Stomach (tissue), 19 donors: ENCODE measurements at places on chromosomes 2 and 18.
A peak's percentile ranks its signal among the peaks of the same experiment; 100 is the strongest.

- DNase-seq, result peak; percentile 16
Observed at GRCh38 chr18:78514910-78515670, 464.5 kb upstream of the SALL3 start.

- DNase-seq, result no peak
Observed at GRCh38 chr18:9404565-9405060, 70.0 kb downstream of the TWSG1 start.

- no peak for DNase-seq
Observed at GRCh38 chr2:8448824-8449556, 232.9 kb upstream of the ID2 start.

DNA sequence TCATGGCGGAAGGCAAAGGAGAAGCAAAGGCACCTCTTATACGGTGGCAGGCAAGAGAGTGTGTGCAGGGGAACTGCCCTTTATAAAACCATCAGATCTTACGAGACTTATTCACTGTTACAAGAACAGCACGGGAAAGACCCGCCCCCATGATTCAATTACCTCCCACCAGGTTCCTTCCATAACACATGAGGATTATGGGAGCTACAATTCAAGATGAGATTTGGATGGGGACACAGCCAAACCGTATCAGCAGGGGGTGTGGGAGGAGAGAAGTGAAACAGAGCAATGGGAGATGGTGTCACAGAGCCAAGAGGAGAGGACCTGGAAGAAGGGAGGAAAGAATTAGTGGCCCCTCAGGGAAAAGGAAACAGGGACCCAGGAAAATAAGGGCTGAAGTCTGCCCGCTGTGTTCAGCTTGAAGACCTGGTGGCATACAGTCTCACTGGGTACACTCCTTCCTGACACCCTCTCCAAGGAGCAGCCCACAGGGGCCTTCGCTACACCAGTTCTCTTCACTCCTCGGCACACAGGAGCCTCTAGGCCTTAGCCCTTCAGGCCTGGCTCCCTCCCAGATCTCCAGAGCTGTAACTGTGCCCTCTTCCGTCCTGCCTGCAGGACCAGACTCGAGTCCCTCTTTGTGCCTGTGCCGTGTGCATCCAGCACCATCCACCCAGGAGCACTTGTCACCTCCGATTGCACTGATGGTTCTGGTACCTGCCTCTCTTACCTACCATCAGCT is 262.1 kb downstream of the EIPR1 start:
- DNase-seq, result no peak

DNA sequence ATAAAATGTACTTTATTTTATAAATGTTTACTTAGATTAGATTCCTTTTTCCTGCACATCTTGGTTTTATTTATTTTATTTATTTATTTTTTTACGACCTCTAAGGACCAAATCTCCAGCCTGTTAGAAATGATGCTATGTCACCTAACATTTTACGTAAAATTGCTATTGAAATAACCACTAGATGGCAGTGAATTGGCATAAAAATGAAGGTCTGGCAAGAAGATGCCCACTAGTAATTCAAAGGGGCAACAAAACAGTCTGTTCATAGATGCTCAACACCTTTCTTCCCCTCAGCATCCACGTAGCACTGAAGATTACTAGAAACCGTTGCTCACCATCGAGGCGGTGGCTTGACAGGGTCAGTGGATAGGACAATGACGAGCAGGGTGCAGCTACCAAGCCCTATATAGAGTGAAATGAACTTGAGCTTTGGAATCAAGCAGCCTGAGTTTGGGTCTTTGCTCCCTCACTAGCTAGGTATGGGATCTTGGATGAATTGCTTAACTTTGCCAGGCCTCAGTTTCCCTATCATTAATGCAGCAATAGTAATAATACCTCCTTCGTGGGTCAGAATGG is 128.7 kb upstream of the L3MBTL4 start:
- peak; percentile 55 for DNase-seq

DNA sequence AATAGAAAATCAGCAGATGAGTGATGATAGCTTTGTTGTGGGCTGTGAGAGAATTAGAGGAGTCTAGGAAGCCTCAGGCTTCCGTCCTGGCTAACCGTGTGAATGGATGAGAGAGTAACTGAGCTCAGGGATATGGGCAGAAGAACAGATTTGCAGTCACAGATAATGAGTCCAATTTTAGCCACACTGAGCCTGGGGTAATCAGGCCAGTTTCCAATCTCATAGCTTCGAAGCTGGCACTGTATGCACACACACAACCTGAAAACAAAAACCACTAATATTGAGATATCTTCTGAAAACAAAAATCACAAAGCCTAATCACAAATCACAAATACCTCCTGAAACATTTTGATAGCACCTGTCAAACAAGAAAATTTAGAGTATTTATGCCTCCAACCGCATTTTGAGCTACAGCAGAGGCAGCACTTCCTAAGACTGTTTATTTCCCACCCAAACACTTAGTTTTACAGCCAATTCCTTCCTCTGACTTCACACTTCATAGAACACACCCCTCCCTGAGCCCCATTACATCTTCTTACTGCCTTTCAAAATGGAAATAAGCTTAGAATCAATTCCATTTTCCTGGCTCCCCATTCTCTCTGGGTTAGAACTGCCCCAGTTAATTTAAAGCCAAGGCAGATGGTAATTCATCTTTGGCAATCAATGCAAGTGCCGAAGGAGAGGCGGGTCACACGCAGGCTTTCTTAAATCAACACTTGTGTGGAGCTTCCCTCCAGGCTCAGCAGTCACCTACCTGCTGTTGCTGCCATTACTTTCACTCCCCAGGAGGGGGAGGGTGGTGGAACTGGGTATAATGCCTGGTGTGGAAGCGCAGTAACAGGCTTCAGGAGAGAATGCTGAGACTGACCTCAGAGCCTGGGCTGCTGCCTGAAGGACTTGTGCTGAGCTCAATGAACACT is 18.9 kb downstream of the TTR start:
- DNase-seq, result peak; percentile 57

DNA sequence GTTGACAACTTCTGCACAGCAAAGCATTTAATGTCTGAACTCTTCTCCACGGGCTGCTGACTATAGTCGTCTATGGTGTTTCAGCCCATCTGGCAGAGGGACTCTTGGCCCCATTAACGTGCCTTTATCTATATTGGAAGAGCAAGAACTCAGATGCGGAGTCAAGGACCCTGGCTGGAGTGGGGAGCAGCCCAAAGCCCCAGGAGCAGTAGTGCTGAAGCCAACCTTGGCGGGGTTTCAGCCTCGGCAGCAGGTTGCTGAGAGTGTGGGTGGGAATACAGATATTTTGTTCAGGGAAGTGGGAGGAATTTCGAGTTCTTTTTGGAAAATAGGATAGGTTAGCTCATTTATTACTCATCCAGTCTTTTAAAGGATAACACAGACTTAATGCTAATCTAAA is 34.2 kb downstream of the TMEM17 start:
- peak; percentile 69 for DNase-seq

DNA sequence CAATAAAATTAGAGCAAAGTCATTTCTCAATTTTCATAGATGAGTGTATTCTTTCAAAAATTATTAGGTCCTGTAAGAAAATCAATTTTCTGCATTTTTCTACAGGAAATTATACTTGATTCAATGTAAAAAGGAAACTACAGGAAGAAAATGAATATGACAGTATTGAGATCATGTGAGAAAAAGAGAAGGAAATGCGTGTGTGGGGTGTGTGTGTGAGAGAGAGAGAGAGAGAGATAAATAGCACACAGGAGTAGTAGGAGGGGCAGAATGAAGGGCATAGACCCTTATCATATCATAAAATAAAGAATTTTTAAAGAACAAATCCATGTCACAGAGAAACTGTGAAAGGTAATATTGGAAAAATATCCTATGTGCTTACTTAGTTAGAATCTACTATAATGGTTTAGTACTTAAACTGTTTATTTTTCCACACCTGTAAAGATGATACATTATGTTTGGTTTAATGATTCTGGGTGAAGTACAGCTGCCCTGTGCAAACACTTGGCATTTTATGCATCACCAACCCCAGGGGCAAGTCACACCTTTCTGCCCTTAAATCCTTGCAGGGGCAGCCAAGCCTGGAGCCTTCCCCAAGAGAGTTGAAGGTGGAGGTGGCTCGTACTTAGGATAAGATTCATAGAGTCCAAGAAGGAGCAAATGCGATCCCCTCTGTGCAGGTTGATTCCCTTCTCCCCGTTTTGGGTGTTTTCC is 276.4 kb downstream of the TGIF1 start:
- no peak for DNase-seq

DNA sequence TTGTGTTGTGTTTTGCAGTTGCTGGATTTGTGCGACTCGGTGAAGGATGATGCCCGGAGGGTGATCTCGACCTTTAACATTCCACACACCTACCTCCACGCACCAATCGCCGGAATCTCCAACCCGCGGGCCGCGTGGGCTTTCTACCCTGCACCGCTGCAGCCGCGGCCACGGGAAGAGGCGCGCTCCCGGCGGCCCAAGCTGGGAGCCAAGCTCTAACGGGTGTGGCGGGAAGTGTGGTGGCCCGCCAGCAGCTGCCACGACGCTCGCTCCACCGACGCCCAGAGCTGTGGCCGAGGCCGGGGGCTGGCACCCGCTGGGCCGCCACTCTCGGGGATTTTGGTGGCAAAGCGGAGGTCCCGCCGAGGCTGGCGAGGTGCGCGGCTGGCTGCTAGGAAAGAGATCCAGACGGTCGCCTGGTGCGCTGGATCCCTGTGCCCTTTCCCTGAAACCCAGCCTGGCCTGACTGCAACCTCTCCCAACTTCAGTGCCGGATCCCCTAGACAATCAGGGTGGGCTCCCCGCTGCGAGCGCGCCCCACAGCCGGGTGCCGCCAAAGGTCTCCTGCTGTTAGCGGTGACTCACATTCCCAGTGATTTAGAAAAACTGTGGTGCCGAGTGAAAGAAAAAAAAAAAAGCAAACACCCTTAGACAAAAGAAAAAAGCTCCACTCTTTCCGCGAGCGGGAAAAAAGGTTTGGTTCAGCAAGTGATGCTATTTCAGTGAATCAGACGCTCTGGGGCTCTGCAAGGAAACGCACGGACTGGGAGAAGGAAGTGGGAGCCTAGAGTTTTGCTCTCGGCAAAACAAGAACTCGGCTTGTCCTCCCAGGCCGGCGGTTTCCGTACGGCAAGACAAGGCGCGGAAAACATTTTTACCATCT is 2.9 kb upstream of the BCL2L11 start:
- peak; percentile 35 for DNase-seq

GRCh38 chr2:238743243-238744065 is 104.4 kb upstream of the TWIST2 start:
- DNase-seq, result peak; percentile 64

DNA sequence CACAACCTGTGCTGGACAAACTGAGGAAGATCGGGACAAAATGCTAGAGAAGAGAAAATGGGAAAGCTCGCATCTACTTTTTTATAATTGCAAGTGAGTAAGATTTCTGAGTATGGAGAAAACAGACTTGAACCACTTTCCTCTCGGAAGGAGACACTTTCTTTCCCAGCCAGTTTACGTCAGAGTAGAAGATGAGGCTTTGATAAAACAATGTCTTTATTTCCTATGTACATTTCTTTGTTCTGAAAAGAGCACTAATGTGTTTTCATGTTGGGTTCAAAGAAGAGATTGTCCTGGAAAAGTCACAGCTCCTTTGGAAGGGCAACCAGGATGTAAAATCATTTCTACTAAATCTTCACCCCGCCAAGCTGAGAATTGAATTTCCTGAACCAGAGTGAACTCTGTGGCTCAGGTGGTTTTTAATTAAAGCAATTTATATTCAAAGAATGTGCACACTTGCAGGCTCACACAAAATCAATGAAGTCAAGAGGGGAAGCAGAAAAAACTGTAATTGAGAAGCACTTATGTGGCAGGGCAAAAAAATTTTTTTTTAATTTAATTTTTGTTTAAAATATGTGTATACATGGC is 23.4 kb upstream of the ITGA6 start:
- no peak for DNase-seq

- DNase-seq, result no peak
Observed at GRCh38 chr2:169258045-169258601, 104.2 kb downstream of the LRP2 start.

DNA sequence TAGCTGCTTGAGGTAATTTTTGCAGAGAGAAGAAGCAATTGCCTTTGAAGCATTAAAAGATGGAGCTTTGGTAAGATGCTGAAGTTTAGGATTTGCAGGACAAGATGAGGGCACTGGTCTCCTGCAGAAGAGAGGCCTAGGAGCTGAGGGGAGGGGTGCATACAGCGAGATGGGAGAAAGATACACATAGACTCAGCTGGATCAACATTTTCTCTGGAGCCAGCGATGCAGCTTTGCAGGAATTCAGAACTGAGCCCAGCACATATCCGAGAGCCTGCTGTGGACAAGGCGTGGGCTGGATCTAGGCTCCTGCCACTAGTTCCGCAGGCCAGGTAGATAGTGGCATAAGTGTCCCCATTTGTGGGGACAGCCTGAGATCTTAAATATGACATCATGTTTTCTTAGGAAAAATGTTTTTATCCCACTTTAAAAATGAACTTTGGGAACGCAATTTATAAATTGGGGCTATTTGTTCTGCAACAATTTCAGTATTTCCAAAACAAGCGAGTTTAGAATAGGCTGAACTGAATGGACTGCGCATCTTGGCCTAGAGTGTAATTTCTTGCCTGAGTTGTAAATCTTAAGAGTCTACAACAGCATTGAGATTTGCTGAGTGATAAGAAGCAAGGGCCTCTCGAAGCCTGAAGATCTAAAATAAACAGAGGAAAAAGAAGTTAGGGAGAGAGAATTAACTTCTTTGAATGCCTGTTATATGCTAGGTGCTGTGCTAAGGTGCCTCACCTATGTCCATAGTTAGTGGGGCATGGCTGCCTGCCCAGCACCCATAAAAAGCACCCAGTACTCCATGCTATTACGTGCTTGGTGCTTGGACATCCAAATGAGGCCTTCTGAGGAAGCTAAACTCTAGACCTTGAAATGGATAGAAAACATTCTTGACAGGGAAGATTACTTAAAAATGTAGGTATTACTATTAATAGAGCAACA is 17.3 kb downstream of the GRHL1 start:
- no peak for DNase-seq

- no peak for DNase-seq
Observed at GRCh38 chr2:10392951-10393639, 55.0 kb downstream of the ODC1 start.

GRCh38 chr2:222548992-222549391 is 106.9 kb downstream of the FARSB start:
- DNase-seq, result no peak

- DNase-seq, result no peak
Observed at GRCh38 chr2:109226128-109226527, 97.1 kb downstream of the SH3RF3 start.

- DNase-seq, result peak; percentile 53
Observed at GRCh38 chr2:16625201-16625729, 40.4 kb downstream of the CYRIA start.
